ENCODE measurements at places on chromosomes 3 and 15. TPM values are rescaled to one million over a fixed set of nuclear protein-coding genes. Genes with fewer than 3 reads are reported as not detected.

WDR49 gene
- total RNA-seq, result 2.9 TPM

CAND2 gene
- total RNA-seq, result 24.5 TPM

ANKUB1 gene
- 0.84 TPM for total RNA-seq

KLF15 gene
- total RNA-seq, result 138 TPM

LRRC34 gene
- 2.5 TPM for total RNA-seq

ASB14 gene
- not detected for total RNA-seq

PSTPIP1 gene
- total RNA-seq, result 16.6 TPM

All from tibial nerve (tissue), 4 donors.